A549 treated with DMSO at 1 μM for 4 hours (cell line): ENCODE measurements at places on chromosomes 12 and 14. TPM values are rescaled to one million over a fixed set of nuclear protein-coding genes. Genes with fewer than 3 reads are reported as not detected.

RAB35 gene
- total RNA-seq: 63.0 to 78.1 TPM (median 71.4 TPM) in 5 replicates

MYO1H gene
- not detected in 5 replicates for total RNA-seq

EID3 gene
- 7.7 to 11.0 TPM (median 8.2 TPM) in 5 replicates for total RNA-seq

CRIP2 gene
- total RNA-seq: 101 to 165 TPM (median 142 TPM) in 5 replicates

RIPK3 gene
- not detected in 5 replicates for total RNA-seq

SAMD15 gene
- total RNA-seq: 2.2 to 2.8 TPM (median 2.4 TPM) in 5 replicates
